ENCODE measurements at places on chromosomes 3 and 15.

GRCh38 chr3:138384976-138385375 is 36.6 kb downstream of the MRAS start:
- DNase-seq = no peak

DNA sequence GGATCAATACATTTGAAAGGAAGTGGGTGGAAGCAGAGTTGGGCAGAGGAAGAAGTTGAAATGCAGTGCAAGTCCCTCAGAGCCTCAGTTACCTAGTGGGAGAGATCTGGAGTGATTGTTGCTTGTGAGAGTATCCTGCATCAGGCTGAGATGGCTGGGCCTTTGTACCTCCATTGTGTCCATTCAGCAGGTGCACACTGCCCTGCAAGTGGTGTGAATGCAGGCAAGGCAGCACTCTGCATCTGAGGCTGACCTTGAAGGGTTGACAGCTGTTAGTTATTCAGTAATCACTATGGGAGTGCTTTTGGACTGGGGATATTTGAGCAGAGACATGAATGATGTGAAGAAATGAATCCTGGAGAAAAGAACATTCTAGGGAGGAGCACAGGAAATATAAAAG is 25.2 kb downstream of the ATP6V1A start:
- no peak for DNase-seq

DNA sequence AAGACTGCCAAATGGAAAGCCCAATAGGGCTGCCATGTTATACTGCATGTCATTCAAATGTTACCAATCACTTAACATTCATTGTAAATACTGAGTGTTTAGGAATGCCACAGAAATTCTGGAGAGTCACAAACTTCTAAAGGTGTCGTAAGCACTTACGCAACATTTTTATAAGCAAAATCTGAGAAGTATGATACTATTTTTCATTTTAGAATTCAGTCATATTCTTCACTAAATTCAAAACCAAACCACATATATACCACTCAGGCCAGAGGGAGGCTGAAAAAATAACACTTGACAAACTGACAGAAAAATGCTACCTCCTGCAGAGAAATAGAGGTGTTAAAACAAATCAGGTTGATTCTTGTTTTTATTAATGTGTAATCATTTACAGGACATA is 89.8 kb downstream of the THBS1 start:
- no peak for DNase-seq

GRCh38 chr3:16653712-16654111 is 48.5 kb upstream of the DAZL start:
- no peak for DNase-seq

DNA sequence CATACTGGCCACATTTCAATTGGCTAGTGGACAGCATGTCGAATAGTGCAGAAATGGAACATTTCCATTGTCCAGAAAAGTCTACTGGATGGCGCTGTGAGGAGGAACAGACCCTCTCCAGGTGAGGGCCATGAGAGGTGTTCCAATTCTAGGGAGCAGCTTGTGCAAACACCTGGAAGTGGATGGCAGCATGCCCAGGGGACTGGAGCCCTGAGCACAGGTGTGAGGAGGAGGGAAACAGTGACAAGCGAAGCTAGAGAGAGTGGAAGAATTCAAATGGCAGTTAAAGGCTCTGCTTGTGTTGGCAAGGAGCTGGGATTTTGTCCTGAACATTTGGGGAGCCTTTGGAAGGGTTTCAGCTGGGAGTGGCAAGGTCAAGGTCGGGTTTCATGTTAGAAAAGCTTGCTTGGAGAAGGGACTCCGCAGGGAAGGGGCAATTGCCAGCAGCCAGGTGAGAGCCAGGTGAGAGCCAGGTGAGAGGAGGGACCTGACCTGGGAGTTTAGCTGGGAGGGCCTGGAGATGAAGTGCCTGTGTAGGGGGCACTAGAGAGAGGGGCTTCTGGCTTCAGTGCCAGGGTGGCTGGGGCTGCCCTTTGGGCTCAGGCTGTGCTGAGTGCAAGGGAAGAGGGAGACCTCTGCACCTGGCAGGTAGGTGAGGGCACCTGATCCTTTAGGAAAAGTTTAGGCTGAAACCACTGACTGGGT is 93.8 kb downstream of the LINGO1 start:
- no peak for DNase-seq

Measured in activated CD4-positive, alpha-beta T cell treated with anti-CD3 and anti-CD28 coated beads, Interleukin-10, Interleukin-2, amounts not matched to agents 100 ng/mL and 50 ng/mL, durations not matched to agents 16 hours and 8 hours (primary cell).